ENCODE measurements at places on chromosomes 6 and 20. TPM values are rescaled to one million over a fixed set of nuclear protein-coding genes. Genes with fewer than 3 reads are reported as not detected.

The KCNB1 gene
- total RNA-seq: 0.02 TPM

The FOXA2 gene
- 4.2 TPM for total RNA-seq

The TMEM14C gene
- 137 TPM for total RNA-seq

The FYN gene
- total RNA-seq: 50.2 TPM

The FAM209B gene
- total RNA-seq: not detected

The COL19A1 gene
- total RNA-seq: 0.07 TPM

The GCLC gene
- 22.9 TPM for total RNA-seq

The SNAP25 gene
- total RNA-seq: 2.9 TPM

The KHDC1L gene
- total RNA-seq: not detected

The SAMD3 gene
- 5.0 TPM for total RNA-seq

The WFDC10B gene
- 0.39 TPM for total RNA-seq

The PNPLA1 gene
- total RNA-seq: not detected

The PSORS1C2 gene
- total RNA-seq: not detected

The SLC32A1 gene
- not detected for total RNA-seq

The SLC26A8 gene
- total RNA-seq: 0.26 TPM

The GNRH2 gene
- not detected for total RNA-seq

The C20orf141 gene
- 0.50 TPM for total RNA-seq

The MATN4 gene
- total RNA-seq: not detected

The LKAAEAR1 gene
- total RNA-seq: 0.84 TPM

The GTSF1L gene
- not detected for total RNA-seq

The MRAP2 gene
- 0.43 TPM for total RNA-seq

The ZNF391 gene
- total RNA-seq: 0.13 TPM

The GLP1R gene
- not detected for total RNA-seq
